ENCODE measurements at places on chromosomes 4 and X.

DNA sequence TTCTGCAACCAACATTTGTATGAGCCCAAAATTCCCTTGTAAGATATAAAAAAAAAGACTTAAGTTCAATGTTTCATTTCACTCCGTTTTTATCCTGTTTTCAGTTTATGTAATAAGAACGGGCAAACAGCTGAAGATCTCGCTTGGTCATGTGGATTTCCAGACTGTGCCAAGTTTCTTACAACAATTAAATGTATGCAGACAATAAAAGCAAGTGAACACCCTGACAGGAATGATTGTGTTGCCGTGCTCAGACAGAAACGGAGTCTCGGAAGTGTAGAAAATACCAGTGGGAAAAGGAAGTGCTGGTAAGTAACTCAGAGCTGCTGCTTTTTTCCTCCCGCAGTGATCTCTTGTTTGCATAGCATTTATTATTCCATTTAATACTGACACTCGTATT is 2.8 kb downstream of the ANKRD37 start:
- no peaks in the 10 kb centered on the region for H3K36me3 ChIP-seq
- H3K27me3 ChIP-seq = no peaks in the 10 kb centered on the region
- no peak overlapping the region for H3K4me3 ChIP-seq

DNA sequence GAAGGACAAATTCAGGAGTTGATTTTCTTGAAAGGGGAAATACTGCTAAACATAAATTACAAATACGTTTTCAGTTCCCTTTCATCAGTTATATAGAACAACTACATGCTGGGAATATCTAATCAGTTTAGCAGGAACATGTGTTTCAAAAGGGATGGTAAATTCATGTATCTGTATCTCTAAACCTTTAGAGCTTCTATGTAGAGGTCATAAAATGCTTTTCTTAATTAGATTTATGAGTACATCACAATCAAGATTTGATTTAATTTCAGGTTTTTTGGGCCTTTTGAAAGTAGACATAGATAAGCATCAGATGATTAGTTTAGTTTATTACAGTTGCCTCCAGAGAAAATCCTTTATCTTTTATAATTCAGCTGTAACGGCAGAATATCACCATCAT is 12.9 kb downstream of the PDLIM3 start:
- no peaks in the 10 kb centered on the region for H3K4me1 ChIP-seq
- no peaks in the 10 kb centered on the region for H3K27me3 ChIP-seq
- no peak overlapping the region for H3K4me3 ChIP-seq
- no peaks in the 10 kb centered on the region for H3K36me3 ChIP-seq

- DNase-seq = no peak
- H3K27me3 ChIP-seq = no peaks in the 10 kb centered on the region
- no peaks in the 10 kb centered on the region for H3K4me1 ChIP-seq
Observed at GRCh38 chr4:76718831-76719230, 179.1 kb downstream of the SOWAHB start.

DNA sequence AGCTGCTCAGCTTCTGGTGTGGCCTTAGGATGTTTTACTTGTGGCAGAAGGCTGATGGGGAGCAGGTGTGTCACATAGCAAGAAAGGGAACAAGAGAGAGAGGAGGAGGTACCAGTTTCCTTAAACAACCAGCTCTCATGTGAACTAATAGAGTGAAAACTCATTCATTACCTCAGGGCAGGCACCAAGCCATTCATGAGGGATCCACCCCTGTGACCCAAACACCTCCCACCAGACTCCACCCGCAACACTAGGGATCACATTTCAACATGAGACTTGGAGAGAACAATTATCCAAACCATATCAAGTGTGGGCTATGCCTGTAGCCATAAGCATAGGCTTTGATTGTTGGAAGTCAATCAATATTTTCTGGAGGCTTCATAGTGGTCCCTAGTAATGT is 56.0 kb downstream of the GSX2 start:
- no peaks in the 10 kb centered on the region for H3K4me1 ChIP-seq
- H3K4me3 ChIP-seq = no peak overlapping the region
- H3K36me3 ChIP-seq = no peaks in the 10 kb centered on the region
- no peak for DNase-seq
- no peaks in the 10 kb centered on the region for H3K27me3 ChIP-seq
